ENCODE measurements at places on chromosomes 12 and 14.

GRCh38 chr14:68297039-68297438, 477.5 kb downstream of the RAD51B start:
- no peak for DNase-seq

DNA sequence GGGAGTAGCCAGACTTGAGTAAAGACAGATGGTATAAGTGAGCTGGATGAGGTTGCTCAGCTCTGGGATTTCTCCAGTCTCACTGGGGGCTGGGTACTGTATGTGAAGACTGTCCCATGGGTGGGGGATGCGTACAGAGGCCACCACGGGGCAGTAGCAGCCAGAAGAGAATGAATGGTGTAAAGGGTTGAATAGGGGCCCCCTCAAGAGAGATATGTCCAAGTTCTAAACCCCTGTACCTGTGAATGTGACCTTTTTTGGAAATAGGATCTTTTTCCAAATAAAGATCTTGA, 21.8 kb upstream of the BCDIN3D start:
- DNase-seq: no peak

GRCh38 chr12:45426294-45426693, 210.4 kb downstream of the ANO6 start:
- DNase-seq: no peak

GRCh38 chr12:98371419-98371818, 144.0 kb upstream of the TMPO start:
- no peak for DNase-seq

DNA sequence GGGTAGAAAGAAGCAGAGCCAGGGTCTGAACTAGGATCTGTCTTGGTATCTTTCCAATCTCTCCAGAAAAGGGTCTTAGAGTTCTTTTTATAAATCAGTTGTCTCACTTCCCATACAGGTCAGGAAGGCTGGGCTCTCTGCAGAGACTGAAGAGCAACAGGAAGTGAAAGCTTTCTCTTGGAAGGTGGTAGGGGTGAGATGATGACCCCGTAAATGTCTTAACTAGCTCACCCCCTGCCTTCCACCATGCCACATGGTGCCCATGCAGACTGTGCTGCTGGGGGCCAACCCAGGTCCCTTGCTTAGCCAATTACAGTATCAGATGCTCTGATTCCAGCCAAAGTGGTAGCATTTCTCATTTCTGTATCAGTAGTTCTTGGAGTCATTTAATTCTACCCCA, 17.6 kb upstream of the RASSF8 start:
- no peak for DNase-seq

DNA sequence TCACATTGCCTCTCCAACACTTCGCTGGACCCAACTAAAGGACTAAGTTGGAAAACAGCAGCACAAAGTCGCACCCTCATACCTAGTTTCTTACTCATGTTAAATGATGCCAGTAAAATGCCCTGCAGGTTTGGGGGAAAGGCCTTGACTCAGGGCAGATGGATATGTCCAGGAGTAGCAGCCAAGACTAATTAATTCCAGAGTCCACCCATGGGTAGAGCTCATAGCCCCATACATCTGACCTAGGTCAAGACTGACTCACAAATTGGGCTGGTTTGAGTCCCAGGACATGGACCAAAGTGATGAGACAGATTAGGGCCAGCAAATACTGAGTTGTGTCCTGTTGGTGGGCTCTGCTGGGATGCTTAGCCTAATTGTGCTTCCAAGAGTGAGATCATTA, 224.0 kb upstream of the BTG1 start:
- DNase-seq: no peak

DNA sequence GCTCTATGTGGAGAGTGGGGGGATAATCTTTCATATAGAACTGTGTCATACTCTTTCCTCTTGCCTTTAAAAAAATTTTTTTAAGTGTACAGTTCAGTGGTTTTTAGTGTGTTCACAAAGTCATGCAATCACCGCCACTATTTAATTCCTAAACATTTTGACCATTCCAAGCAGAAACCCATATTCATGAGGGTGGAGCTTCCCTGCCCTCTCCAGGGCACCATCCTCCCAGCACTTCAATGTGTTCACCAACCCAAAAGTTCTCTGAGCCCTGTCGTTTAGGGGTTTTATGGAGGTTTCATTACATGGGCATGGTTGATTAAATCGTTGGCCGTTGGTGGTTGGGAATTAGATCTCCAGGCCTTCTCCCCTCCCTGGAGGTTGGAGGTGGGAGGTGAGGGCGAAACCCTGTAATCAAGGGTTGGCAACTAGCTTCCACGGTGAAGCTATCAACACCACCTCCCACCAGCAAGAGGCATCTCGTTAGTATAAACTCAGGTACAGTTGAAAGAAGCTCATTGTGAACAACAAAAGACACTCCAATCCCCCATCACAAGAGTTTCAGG, 42.8 kb upstream of the WNK1 start:
- no peak for DNase-seq

DNA sequence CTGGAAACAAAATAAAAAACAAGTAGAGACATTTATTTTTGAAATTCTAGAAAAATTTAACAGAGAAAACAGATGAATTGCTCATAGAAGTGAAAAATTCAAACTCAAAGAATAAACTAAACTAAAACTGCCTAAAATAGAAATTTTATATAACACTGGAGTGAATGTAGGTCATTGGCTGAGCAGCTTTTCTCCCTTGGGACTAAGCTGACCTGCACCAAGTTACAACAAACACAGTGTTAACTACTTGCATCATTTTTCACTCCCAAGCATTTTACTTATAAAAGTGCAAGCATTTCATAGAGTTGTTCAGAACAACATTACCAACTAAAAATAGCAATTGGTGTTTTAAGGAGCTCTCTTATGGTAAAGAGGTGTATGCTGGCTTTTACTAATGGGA, 298.1 kb downstream of the MED13L start:
- no peak for DNase-seq

DNA sequence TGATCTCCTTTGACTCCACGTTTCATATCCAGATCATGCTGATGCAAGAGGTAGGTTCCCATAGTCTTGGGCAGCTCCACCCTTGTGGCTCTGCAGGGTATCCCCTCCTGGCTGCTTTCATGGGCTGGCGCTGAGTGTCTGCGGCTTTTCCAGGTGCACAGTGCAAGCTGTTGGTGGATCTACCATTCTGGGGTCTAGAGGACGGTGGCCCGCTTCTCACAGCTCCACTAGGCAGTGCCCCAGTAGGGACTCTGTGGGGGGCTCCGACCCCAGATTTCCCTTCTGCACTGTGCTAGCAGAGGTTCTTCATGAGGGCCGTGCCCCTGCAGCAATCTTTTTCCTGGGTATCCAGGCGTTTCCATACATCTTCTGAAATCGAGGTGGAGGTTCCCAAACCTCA, 12.1 kb upstream of the BBS10 start:
- DNase-seq: no peak

DNA sequence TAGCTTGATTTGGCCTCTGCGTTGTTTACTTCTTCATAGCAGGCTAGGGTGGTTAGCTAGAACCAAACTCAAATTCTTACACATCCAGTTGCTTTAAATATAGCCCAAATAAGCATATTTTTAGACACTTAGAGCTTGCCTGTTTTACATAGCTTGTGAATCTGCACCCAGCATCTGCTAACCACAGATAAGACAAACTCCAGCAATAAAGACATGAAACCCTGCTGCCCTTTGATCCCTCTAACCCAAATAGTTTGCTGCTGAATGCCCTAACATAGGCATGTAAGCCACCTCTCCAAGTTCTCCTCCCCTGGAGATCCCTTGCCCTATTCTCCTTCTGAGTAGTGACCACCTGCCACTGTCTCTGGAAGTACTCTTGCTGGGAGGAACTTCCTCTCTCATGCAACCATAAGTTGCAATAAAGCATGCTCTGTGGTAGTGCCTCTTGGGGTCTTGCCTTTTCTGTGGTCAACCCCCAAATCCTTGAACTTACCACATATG, 185.6 kb downstream of the TMEM117 start:
- DNase-seq: no peak

GRCh38 chr12:24617471-24617870, 331.4 kb downstream of the BCAT1 start:
- DNase-seq: no peak

- DNase-seq: no peak
Measured at GRCh38 chr14:61451491-61451890, 130.1 kb downstream of the PRKCH start.

- DNase-seq: no peak
Measured at GRCh38 chr12:24928131-24928530, 20.8 kb downstream of the BCAT1 start.

DNA sequence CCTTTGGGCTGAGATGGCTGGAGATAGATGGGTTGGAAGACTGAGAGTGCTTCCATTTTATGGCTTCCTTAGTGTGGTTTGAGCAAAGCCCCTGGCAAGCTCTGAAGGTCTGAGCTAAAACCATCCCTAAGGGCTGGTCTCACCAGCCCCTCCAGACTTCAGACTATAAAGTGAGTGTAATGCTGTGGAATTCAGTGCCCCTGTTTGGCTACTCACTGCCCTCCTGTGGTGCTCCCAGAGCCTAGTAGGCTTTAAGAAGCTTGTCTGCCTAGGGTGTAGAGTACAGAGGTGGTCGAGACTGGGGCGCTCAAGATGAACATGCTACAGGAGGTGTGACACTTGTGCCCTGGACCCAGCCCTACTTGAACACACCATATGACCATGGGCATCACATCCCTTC, 246.7 kb upstream of the FKBP4 start:
- DNase-seq: no peak

- no peak for DNase-seq
Measured at GRCh38 chr14:96126339-96126782, 78.3 kb upstream of the BDKRB2 start.

GRCh38 chr12:11771895-11772502, 122.5 kb downstream of the ETV6 start:
- no peak for DNase-seq

- DNase-seq: no peak
Measured at GRCh38 chr14:103427485-103428443, 42.5 kb downstream of the MARK3 start.

- no peak for DNase-seq
Measured at GRCh38 chr12:43348221-43348620, 203.8 kb downstream of the ADAMTS20 start.

DNA sequence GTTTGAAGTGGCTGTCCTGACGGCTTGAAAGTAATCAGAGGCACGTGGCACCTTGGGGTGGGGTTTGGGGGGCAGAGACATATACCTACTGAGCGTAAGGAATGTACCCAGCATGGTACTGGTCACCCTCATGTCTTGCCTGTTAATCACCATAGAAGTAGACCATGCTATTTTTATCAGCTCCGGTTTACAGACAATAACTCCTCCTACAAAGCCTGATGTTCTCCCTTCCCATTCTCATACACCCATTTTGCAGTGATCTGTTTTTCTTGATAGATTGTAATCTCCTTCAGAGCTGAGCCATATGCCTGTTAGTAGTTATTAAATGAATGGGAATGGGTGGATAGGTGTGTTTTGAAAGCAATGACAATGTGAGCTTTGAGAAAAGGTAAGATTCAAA, 10.5 kb downstream of the EVL start:
- DNase-seq: no peak

GRCh38 chr12:72148709-72149108, 123.5 kb upstream of the TRHDE start:
- DNase-seq: no peak

GRCh38 chr12:55728186-55728938, 447 bp downstream of the CD63 start:
- no peak for DNase-seq

DNA sequence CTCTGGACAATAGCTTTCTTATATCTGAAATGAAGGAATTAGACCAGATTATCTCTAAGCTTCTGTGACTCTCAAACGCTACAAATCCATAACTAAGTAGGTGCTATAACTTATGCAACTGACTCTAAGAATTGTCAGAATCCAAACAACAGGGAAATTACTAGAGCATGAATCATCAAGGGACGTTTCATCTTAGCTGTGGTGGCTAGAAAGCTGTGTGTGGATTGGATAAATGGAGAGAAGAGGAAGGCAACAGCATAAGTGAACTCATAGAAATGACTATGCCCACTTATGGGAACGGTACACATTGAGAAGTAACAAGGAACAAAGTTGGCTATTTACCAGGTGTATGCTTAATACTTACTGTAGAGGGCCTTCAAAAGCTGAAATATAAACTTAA, 96.0 kb upstream of the NEDD1 start:
- no peak for DNase-seq

GRCh38 chr12:16605642-16606116, 283 bp downstream of the LMO3 start:
- no peak for DNase-seq

DNA sequence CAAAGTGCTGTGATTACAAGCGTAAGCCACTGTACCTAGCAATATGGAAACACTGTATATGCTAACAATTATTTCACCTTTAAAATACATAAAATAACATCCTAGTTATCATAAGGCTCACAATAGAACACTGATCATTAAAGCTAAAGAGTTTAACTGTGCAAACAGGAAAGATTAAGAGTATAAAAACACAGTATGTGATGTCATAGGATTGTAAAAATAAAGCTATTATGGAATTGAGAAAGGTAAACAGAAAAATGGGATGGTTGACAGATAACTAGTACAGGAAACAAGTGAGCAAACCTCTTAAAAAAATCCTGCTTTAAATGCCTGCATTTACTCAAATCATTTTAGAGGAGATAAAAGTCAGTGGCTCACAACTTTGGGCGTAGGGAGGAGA, 10.8 kb upstream of the IPO8 start:
- no peak for DNase-seq

GRCh38 chr12:107282628-107283027, 189.3 kb upstream of the CRY1 start:
- no peak for DNase-seq

- no peak for DNase-seq
Measured at GRCh38 chr14:72901361-72901760, 7.5 kb upstream of the DPF3 start.

GRCh38 chr12:4172999-4173398, 100.6 kb upstream of the CCND2 start:
- no peak for DNase-seq

DNA sequence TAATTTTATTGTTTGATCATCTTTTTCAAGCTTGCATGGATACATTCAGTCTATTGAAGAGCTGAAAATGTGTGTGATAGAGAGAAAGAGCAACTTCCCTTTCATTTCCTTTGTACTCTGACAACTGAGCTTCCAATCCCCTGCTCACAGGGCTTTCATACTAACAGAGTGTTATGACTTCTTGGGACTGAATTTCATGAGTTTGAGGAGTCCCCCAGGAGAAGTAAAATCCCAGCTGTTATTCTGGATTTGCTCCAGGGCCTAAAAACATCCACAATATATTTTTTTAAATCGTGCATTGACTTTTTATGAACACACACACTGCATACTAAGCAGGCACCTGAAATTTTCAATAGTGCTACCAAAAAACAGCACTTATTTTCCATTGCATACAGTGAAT, 195.8 kb upstream of the CAND1 start:
- DNase-seq: no peak

DNA sequence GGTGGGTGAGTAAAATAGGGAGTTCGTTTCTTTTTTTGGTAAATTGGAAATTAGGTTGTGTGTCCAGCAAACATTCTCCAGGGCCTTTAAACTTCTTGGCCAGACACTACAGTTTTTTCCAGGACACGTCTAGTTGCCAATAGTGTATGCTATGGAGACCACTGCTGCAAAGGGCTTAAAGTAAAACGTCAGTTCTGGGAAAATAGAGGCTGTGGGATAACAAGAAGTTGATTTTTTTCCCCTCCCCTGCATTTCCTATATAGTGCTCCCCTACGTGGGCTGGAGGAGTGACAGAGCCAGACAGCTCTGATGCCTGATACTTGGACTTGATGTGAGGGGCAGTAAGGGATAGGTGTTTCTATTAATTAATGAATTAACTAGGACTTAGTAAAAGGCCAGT, 2.4 kb downstream of the ACVR1B start:
- no peak for DNase-seq
